ENCODE measurements at places on chromosomes 5 and 9.

DNA sequence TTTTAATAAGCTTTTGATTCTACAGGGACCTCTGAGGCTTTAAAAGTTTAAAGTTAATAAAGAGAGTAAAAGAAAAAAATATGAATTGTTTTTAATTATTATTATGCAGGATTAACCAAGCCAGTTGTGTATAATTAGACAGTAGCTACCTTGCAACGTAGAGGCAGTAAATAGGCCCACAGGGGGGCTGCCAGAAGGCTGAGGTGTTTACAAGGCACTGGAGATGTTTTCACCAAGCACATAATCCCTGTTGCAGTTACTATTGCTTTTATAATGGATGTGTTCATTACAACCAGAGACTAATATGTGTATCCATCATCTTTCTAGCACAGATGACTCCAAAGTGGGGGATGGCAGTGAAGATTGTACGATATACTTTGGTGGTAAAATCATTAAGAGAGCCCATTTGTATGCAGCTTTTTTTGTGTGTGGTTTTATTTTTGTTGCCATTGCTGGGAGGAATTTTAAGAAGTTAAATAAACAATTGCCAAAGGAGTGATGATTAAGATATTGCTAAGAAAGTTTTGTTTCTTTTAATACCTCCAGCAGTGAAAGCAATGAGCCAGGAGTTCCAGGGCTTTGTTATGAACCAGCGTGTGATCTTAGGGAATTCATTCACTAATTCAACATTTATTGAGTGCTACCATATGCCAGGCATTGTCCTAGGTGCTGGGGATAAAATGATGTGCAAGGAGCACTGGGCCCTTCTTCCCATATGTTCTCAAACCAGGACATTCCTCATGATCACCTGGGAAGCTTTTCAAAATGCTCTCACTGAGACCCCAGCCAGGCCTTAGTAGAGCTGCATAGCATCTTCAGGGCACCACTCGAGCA lies 138.7 kb upstream of the EFNA5 start:
- no peak for DNase-seq

GRCh38 chr9:110971705-110972104 lies 66.6 kb downstream of the LPAR1 start:
- peak; percentile 78 for DNase-seq

DNA sequence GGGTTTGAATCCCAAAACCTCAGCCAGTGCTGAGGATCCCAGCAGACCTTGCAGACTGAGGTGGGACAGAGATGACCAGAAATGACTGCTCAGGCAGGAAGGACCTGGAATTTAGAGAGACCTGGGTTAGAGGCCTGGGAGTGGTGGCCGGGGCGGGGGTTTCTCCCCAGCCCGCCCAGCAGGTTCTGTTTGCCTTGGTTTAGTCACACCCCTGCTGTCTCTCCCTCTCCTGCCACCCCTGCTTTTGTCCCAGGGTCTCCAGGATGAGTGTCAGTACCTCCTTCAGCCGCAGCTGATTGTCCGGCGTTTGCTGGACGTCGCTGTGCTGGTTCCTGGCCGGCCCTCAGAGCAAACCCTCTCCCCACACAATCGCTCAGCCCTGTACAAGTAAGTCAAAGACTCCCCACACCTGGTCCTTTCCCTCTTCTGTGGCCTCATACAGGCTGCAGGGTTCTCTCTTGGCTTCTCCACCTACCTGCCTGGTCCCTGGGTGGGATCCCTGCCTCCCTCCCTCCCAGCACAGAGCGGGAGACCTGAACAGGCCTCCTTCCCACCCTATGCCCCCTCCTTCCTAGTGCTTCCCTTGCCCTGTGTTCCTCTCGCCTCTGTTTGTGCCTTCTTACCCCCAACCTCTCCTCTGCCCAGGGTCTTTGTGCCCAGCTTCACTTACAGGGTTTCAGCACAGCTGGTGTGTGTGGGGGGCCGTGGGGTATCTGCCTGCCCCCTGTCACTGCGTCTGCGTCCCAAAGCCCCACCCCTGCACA lies 12.0 kb downstream of the TMEM8B start:
- no peak for DNase-seq

DNA sequence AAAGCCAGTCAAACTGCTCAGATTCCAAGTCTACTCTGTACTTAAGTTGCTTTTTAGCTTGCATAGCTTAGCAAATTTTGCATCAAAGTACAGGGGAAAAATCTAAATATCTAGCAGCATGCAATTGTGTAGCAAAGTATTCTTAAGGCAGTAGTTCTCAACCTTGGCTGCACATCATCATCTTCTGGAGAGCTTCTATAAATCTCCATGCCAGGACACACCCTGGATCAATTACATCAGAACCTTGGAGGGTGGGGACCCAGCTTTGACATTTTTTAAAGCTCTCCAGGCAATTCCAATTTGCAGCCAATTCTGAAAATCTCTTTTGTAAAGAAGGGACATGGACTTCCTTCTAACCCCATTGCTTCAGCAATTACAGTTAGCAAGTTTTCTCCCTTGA lies 187.5 kb downstream of the SNCAIP start:
- no peak for DNase-seq

- DNase-seq, result no peak
Observed at GRCh38 chr5:110908848-110909247, 162.7 kb upstream of the TSLP start.

DNA sequence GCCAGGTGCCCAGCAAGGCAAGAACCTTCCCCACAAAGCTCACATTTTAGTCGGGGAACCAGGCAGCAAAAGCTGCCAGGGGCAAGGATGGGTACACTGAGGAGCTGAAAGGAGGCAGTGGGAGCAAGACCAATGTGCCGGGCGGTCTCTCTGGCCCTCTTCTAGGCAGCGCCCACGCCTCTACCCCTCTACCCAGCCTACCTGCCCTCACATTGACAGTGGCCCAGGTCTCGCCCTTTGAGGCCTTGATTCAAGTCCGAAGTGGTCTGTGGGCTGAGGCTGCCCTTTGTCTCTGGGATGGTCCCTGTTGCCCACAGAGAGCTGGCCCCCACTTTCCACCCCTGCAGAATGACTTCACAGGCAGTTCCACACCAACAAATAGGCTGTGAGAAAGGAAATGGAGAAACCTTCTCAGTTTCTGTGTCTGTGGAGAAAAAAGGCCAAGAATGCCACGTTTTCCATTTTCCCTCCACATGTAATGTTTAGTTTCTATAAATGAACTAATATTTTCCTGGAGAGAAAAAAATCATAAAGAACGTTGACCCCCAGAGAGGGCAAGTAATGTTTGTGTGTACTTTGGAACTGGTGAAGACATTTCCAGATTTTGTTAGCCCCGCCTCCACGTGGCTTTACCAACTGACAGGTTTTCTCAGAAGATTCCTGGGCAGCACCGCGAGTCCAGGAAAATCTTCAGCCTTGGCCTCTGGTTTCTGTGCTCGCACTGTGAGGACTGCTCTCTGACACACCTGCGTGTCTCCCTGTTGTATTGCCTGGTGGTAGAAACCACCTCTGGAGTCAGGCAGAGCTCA lies 57.4 kb upstream of the ANGPTL2 start:
- no peak for DNase-seq

DNA sequence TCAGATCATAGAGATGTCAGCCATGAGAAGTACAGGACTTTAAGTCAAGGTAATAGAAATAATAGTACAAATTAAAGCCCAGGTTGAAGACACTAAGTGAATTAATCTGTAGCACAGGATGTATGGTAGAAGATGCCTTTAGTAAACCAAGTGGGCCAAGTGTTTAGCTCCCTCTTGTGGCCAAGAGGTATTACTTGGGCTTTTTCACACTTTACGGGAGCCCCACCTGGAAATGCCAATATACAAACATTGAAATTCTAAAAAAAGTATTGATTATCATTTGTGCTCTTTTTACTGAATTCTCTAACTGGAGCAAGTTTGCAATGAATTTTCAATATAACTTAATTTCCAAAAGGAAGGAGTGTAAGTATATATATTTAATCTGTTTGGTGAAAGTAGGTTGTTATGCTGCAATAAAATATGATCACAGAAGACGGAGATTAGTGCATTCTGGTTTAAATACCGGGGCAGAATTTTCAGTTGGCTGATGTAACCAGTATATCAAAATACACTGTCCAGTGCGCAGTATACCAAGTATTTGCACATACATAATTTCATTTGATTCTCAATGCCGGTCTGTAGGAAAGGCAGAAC lies 84.7 kb downstream of the PARP8 start:
- peak; percentile 50 for DNase-seq

DNA sequence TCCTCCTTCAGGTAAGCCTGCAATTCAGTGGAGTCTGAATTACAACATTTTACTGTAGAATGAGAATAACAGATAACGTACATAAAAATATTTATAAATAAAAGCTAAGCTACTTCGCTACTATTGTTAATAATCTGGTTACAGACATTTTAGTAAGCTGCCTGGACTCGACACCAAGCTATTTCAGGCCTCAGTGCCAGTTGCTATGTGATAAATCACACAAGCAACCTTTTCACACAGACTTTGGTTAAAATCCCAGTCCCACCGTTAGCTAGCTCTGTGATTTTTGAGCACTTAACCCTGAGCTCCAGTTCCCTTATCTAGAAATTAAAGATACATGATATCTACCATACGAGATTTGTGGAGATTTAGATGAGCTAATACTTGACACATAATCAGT lies 99.9 kb downstream of the RFK start:
- no peak for DNase-seq

DNA sequence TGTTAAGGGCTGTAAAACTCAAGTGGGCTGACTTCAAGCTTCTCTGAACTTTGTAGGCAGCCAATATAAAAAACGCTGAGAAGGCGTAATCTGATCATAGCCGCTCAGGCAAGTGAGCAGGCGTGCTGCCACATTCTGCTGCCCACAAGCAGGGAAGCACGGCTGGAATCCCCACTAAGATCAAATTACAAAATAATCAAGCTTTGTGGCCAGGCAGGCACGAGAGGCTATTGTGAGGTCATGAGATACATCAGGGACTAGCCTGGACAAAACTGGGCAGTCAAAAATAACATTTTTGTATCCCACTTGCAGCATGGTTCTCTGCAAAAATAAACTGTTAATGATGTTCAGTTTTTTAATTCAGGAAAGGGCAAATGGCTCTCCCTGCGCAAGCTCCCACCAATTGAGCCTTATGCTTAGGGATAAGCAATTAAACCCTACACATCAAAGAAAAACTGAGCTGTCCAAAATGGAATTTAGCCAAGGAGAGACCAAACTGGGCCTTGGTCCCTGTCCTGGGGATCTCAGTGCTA lies 64.0 kb downstream of the POU5F2 start:
- DNase-seq, result no peak

DNA sequence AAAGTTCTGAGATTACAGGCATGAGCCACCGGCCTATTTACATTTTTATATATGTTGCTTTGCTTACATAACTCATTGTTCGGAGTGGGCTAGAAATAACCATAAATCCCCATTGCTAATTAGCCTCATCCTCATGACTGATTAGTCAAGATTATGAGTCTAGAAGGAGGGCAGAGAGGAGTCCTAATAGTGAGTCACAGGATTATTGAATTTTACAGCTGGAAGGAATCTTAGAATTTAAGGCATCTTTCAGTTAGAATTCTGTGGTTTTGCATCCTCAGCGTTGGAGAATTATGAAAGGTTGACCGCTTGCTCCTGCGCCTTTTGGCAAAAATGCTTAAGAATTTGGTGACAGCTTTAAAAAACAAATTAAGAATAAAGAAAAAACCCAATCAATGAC lies 2.6 kb upstream of the PBX3 start:
- DNase-seq, result no peak

DNA sequence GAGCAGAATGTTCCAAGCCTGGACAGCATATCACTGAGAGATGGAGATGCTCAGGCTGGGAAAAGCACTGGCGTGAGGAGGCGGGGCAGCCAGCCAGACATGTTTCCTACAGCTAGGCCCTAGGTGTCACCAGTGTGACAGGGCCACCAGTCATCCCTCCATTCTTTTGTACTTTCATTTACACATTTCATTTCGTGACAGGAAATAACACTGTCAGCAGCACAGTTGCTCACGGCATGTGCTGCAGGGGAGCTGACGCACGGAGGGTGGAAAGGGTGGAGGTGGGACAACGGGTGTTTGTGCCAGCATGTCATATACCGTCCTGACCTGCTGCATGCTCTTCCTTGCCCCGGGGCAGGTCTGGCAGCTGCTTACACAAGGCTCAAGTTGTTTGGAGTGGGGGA lies 14.8 kb upstream of the CEMIP2 start:
- DNase-seq, result no peak

DNA sequence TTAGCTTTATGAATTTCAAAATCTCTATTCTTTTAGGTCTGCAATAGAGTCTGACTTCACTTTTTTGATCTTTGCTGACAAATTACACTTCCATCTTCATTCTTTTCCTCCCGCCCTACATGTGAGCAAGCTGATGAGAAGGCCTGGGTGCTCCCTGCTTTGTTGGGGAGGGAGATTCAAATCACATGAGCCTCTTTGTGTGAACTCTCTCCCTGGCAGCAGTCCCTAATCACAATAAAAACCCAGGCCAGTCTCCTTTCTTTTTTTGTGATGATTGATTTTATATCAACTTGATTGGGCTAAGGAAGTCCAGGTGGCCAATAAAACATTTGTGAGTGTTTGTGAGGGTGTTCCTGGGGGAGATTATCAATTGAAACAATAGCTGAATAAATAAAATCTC lies 89.4 kb downstream of the PSAT1 start:
- no peak for DNase-seq

- no peak for DNase-seq
Observed at GRCh38 chr9:134136118-134136995, 475 bp downstream of the WDR5 start.

- DNase-seq, result peak; percentile 18
Observed at GRCh38 chr9:16870596-16871335, at the start of gene BNC2. Gene BNC2, minus strand, starts transcription at chr9:16870670. Its CDS starts 22 bp downstream, at chr9:16870648.

DNA sequence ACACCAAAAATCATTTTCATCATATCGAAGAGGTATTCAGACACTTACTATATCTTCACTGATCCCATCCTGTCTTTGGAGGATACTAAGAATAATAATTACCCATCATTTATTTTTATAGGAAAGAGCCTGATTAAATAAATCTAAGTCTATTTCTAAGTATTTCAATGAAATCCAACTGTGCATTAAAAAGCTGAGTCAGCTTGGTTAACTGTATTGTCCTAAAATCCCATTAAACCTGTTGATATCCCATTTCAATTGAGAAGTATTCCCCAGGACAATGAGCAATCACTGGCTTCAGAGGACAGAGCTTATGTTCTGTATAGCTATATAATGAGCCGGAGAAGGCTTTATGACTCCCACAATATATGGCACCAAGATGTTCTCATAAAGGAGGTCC lies 142.0 kb upstream of the RORB start:
- DNase-seq, result no peak

DNA sequence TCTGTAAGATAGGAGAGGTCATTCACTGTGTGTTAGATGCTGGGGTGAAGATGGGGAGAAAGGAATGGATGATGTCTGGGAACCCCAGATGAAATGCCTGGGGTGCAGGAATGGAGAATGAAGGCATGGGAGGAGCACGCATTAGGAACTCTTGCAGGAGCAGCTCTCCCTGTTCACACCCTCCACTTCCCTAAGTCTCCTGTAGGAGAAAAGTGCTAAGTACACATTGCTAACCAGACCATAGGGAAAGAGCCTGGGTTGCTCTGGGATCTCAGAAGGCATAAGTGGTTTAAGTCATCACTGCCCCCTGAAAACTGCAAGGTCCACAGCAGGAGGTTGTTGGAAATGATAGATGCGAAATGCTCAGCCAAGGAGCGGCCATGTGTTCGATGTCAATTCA lies 163.1 kb downstream of the SEC61B start:
- DNase-seq, result no peak

GRCh38 chr5:154858972-154859871 lies 795 bp downstream of the CNOT8 start:
- peak; percentile 60 for DNase-seq

GRCh38 chr9:133467101-133467500 lies 7.3 kb downstream of the CACFD1 start:
- no peak for DNase-seq

- DNase-seq, result no peak
Observed at GRCh38 chr9:72205513-72205912, 56.3 kb downstream of the GDA start.

Data from pons (tissue), 1 donor.